ENCODE measurements at places on chromosomes 4 and X.

DNA sequence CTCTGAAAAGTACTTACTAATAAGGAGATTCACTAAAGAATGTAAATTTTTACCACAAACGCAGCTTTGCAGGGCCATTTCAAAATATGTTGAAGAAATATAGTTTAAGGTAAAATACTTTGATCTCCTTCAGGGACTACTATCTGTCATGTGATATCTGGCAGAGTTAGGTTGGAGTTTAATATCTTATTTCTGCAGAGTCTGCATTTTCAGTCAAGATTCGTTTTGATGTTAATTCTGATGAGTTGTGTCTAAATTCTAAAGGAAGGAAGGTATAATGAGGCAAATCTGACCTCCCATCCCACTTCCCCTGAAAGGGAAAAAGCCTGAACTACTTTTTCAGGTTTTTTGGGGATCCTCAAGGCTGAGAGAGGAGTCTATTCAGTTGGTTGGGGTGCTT, 123.9 kb upstream of the TECRL start:
- no peak for DNase-seq

DNA sequence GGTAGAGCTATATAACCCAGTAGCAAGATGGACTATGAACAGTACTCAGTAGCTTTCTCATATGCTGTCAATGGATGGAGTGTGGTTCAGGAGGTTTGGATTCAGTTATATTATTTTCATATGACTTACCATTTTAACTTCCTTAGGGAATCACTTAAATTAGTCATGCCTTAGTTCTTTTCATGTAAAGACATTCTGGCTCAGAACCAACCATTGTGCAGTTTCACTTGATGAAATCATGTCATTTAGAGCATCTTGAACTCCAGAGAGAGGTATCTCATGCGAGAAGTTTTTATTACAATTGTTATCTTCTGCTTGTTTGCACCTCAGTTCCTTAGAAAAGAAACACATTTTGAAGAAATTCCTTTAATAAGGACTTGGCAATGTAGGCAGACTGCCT, 55.8 kb downstream of the IL1RAPL2 start:
- DNase-seq = no peak

DNA sequence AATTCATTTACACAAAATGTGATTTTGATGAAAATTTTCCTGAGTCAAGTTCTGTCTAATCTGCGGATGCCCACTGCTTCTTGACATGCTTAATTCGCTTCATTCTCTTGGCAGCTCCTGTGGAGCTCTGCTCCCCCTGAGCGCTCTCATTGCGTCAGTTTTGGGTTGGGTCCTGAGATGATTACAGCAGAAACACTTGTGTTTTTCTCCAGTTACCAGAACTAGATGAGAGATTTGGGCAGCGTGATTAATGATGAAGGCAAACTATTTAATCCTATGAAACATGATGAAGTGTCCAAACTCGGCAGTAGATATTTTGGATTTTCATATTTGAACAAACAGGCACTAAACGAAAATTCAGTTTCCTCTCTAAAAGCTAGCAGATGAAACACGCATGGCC, 4.2 kb upstream of the CXCL1 start:
- no peak for DNase-seq

- DNase-seq = peak; percentile 58
These were observed at the start of gene ZNF182 for GRCh38 chrX:48003758-48004457. ZNF182 (minus strand) TSS chrX:48003989; CDS start chrX:48002609, 1,380 bp downstream.

GRCh38 chr4:65508168-65508567, 162.1 kb downstream of the EPHA5 start:
- no peak for DNase-seq

DNA sequence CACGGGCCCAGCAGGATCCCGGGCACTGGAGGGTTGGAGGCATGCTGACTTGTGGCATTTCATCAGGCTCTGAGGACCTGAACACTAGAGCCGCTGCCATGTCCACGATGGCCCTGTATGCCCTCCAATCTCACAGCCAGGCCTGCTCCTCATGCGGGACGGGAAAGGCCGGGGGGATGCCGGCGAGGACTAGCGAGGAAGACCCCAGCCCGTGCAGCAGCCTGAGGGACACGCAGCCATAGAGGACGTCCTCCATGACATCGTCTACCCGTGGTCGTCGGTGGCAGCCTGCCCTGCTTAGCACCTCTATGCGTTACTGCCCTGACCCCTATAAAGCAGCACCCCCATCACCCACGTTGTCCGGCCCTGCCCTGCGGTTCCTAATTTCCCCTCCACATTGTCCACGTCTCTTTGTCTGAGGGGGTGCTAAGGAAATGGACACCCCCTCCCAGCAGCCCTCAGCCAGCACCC, 32.6 kb downstream of the HMX1 start:
- no peak for DNase-seq

DNA sequence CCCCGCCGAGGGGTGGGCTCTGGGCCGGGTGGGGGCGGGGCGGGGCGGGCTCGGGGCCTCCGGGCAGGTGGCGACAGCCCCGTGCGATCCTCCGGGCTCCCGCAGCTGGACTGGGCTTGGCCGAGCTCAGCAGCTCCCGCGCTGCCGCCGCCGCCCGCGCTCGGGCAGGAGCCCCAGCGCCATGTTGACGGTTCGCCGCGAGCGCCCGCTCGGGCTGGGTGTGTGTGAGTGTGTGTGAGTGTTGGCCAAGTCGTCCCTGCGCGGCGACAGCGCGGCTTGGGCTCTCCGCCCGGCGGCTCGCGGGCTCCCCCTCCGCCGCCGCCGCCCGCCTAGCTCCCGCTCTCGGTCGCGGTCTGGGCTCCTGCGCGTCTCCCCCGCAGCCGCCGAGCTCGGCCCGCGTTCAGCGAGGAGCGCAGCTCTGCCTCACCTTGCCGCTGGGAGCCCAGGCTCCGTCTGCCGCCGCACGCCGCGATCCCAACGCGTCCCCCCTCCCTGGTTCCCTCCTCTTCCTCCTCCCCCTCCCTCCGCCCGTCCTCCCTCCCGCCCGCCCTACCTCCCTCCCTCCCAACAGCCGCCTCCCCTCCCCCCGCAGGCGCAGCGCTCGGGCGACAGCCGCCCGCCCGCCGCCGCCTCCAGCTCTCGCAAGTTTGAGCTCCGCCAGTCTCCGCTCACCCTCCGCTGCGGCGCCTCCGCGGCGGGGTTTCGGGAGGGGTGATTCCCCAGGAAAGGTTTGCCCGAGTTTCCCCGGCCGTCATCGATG, at the start of gene BCOR:
Gene BCOR (minus strand): TSS at position 455 of the 760 bp plus-strand sequence. CDS start 20,029 bp downstream, outside the sequence.
- no peak for DNase-seq

GRCh38 chr4:189835505-189835904, 105.2 kb upstream of the FRG1 start:
- no peak for DNase-seq

DNA sequence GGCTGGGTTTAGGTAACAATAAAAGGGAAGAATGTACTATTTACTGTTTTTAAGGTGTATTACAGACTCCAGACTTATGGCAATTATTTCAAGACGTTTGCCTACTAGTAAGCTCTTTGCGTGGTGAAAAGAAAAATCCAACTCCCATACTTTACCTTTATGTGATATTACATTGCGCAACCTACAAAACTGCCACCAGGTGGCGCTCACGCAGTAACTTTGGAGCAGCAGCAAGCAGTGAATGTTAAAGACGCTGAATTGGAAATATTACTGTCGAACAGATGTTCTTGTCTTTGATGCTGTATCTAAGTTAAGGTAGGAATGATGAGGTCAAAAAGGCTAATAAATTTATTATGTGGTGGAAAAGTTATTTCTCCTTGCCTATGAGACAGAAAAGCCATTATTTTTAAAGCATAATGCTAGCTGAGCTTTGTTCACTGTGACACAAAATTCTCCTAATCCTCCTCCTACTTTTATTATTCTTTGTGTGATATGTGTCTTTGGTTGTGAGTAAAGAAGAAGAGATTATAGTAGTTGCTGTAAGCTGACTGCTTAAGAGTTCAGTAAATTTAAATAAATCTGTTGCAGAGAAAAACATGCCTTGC, 1099.8 kb upstream of the TENM3 start:
- DNase-seq = no peak

- no peak for DNase-seq
These were observed 283.6 kb upstream of the PCDH10 start for GRCh38 chr4:132865458-132865857.

GRCh38 chrX:12489341-12489740, 301.9 kb upstream of the PRPS2 start:
- DNase-seq = no peak

DNA sequence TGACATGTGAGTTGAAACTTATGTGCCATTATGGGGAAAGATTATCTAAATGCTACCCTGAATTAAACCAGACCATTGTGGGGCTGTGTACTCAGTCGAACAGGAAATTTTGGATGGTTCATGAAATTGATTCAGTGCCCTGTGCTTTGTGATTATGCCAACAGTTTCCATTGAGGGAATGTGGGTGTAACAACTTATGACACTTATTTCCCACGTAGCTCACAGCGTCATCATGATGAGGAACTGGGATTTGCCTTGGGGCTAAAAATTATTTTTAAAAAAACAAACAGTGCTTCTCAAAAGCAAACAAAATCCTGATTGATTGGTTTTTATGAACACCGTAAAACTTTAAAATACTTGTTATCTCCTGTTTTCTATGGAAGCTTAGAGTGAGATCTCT, 8.3 kb upstream of the CLTRN start:
- DNase-seq = no peak

GRCh38 chr4:53484911-53485657, 106.2 kb downstream of the LNX1 start:
- no peak for DNase-seq

DNA sequence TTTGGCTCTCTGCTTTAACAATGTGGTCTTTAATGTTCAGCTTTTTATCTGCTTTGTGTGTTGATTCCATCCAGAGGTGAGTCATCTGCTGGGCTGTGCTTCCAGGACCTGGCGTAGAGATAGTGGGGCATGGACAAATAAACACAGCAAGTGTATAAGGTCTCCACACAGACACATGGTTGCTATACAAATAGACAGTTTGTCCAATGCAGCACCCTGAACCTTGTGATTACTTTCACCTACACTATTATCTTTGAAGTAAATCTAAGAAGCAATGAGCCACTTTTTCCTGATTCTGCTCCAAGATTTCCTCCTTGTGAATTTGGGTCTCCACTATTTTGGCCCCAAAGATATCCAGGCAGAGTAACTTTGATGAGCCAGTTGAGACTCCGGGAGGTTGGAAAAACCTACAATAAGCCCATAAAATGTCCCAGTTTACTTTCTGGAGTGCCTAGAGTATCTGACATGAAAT, 12.1 kb downstream of the PPARGC1A start:
- no peak for DNase-seq

- no peak for DNase-seq
These were observed 2343.1 kb downstream of the PCDH7 start for GRCh38 chr4:33063241-33063640.

DNA sequence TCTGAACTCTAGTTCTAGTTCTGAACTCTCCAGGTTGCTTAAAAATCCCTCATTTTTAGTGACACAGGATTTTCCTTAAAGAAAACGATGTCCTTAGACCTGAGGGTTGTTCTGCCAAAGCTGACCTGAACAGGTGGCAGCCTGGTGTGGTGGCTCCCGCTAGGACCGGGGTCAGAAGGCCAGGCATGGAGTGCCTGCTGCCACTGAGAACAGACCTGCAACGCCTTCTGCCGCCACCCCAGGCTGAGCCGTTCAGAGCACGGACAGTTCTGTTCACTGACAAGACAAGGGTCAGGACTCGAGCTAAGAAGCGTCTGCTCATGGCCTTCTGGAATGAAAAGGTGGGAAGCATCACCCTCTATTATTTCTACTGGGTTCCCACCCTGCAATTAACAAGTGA, 15.8 kb downstream of the DCTD start:
- no peak for DNase-seq

DNA sequence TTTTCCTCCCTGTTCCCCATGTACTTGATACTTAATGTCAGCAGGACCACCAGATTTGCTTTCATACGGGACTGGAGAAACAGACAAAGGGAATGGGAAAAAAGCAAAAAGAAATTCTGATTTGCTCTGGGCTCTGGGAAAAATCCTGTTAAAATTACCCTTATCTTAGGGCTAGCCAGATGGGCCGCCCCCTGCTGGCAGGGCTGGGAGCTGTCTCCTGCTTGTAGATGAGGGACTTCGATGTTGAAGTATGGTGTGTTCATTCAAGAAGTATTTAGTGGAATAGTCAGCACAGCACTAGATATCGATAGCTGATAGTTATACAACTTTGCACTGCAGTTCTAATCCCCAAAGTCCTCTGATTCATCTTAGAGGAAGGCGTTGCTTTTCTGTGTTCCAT, 45.8 kb downstream of the BCORL1 start:
- no peak for DNase-seq
